ENCODE measurements at places on chromosomes 3 and 15.

- no peak for DNase-seq
Observed at GRCh38 chr15:60218256-60218655, 179.5 kb downstream of the ANXA2 start.

DNA sequence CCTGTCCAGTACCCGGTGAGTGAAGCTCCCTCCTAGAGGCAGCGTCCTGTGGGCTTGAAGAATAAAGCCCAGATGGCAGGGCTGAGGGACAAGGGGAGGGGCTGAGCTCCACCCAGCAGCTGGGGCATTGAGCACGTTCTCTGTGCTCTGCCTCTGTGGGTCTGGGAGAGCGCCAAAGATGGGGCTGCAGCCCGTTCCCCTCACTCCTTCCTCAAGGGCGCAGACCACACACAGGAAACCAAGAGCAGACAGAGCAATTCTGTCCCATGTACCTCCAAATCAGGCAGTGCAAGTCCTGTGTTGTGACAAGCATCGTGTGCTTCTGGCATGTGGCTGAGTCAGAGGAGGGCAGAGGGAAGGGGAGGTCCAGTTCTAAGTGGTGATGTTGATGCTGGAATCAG is 15.7 kb upstream of the KIF23 start:
- no peak for DNase-seq

DNA sequence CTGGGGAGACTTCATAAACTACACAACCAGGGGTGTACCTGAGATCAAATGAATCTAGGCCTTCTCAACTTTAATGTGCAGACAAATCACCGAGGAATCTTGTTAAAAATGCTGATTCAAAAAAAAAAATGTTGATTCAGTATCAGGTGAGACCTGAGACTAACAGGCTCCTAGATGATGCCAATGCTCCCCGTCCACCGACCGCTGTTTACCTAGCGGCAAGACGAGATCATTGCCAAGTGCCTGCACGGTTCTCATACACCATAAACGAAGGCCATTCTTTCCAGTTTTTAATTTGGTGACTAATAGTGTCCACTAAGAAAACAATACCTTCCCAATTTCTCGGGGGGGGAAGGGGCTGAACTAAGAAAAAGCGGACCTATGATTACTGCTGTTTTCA is 2.5 kb upstream of the FSIP1 start:
- no peak for DNase-seq

- no peak for DNase-seq
Observed at GRCh38 chr3:52384019-52384761, 60.7 kb downstream of the SEMA3G start.

DNA sequence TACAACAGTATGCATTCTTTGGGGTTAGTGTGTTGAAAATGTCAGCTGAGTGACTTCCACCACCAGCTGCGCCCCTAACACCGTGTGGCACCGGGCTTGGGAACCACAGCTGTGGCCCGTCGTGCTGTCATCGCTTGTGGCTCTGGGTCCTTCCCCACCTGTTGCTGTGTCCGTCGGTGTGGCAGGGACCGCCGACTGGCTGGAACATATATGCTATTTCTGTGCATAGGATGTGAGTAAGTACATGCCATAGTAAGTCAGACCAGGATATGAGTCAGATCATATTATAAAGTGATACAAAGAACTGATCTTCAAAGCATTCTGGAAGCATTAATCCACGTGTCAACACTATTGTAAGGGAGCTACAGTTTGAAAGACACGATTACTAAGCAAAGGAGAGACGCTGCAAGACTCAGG is 31.9 kb downstream of the EHD4 start:
- no peak for DNase-seq

GRCh38 chr3:43959498-43960447 is 269.0 kb downstream of the ABHD5 start:
- DNase-seq = no peak

Measured in glomerular endothelial cell (primary cell).